ENCODE measurements at places on chromosomes 1 and 21.

- DNase-seq: no peak
Measured at GRCh38 chr21:33660406-33660805, 18.1 kb downstream of the ITSN1 start.

DNA sequence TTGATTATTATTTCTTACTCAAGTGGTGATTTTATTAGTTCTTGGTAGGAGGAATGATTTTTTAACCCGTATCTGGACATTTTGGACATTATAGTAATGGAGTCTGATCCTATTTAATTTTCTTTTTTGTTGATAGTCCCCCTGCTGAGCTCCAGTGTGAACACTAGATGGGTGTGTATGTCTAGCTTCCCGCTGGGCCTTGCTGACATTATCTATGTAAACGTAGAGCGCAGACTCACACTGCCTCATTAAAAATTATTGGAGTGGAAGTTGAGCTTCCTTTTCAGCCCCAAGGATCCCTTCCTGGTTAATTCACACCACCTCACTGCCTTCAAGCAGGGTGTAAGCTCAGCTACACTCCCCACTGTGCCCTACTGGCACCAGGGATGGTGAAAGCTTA, 467.6 kb upstream of the PKN2 start:
- DNase-seq: no peak

DNA sequence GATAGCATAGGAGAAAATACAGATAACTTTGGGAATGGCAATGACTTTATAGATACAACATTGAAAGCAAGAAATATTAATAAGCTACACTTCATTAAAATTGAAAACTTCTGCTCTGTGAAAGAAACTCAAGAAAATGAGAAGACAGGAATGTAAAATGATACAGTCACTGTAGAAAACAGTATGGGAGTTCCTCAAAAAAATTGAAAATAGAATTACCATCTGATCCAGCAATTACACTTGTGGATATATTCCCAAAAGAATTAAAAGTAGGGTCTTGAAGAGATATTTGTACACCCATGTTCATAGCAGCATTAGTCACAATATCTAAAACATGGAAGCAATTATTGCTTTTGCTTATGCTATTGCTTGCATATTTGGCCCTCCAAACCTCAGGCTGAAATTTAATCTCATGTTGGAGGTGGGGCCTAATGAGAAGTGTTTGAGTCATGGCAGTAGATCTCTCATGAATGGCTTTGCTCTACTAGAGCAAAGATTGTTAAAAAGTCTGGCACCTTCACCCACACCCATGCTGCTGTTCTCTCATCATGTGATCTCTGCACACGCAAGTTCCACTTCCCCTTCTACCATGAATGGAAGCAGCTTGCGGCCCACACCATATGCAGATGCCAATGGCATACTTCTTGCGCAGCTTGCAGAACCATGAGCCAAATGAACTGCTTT, 15.3 kb upstream of the AHCYL1 start:
- DNase-seq: no peak

GRCh38 chr1:87004857-87005256, 90.4 kb downstream of the HS2ST1 start:
- no peak for DNase-seq

DNA sequence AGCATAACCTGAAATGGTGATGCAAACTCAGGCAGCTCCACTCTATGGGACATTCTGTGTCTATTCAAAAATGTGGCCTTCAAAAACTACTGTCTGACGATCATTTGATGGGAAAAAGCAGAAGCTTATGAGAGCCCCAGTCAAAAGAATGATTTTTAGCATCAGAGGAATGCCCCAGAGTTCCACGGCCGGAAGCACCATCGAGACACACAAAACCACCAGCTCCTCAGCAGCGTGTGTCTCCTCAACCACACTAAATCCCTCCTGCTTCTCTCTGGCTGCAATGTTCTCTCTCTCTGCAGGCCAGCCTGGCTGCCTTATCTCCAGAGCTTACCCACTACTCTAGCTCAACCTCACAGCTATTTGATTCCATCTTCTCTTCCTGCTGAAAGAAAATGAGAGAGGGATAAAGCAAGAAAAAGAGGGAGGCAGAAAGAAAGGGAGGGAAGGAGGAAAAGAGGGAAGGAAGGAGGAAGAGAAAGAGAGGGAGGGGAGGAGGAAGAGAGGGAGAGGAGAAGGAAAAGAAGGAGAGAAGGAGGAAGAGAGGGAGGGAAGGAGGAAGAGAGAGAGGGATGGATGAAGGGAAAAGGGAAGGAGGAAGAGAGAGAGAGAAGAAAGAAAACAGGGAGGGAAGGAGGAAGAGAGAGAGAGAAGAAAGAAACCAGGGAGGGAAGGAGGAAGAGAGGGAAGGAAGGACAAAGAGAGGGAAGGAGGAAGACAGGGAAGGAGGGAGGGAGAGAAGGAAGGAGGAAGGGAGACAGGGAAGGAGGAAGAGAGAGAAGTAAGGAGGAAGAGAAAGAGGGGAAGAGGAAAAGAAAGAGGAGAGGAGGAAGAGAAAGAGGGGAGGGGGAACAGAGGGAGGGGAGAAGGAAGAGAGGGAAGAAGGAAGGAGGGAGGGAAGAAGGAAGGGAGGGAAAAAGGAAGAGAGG, 33.5 kb upstream of the LAPTM5 start:
- no peak for DNase-seq

GRCh38 chr1:243493156-243494129, 237.6 kb downstream of the SDCCAG8 start:
- no peak for DNase-seq

DNA sequence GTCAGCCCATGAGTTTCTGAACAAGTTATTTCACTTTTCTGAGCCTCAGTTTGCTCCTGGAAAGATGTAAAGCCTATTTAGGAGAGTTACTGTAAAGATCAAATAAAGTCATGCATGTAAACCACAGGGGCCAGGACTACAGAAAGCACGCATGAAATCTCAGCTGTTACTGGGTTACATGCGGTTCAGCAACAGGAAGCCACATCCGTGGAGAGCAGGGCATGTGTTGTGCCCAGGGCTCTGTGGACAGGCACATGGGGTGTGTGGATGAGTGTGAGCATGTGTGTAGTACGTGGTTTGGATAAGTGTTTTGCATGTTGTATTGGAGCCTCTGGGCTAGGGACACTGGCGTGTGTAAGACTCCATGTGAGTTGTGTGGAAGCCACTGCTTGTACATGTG, 2.2 kb upstream of the EPHA2 start:
- peak; percentile 27 for DNase-seq

DNA sequence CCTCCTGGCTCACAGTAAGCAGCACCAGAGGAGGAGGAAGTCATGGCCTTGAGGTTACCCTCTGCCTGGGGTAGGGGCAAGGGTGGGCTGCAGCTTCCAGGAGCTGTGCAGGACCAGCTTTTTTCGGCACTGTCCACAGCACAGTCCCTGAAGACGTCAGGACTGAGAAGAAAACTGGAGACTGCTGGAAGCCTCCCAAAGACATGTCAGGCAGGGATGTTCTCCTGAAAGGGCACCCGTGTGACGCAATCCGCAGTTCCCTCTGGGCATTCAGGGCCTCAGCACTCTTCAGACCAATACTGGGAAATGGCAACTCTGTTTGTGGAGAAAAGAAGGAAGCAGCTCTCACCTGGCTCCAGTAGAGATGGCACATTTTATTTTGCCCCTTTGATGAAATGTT, 64.8 kb upstream of the TENT5C start:
- DNase-seq: no peak

GRCh38 chr1:155474146-155474545, 88.5 kb downstream of the ASH1L start:
- DNase-seq: no peak
